Stimulated activated CD4-positive, alpha-beta T cell treated with anti-CD3 and anti-CD28 coated beads, Interleukin-15, amount 100 ng/mL, for 1 hour (primary cell): ENCODE measurements at places on chromosomes 7 and 10.

GRCh38 chr10:22606164-22606614, 108.2 kb downstream of the PIP4K2A start:
- DNase-seq, result no peak

- DNase-seq, result no peak
Measured at GRCh38 chr7:127514499-127514898, 70.9 kb downstream of the GCC1 start.

- no peak for DNase-seq
Measured at GRCh38 chr10:70324339-70324861, 40.6 kb upstream of the NPFFR1 start.

GRCh38 chr7:141210862-141211261, 137.0 kb downstream of the TMEM178B start:
- no peak for DNase-seq

- DNase-seq, result no peak
Measured at GRCh38 chr10:1255118-1255517, 198.9 kb downstream of the WDR37 start.

DNA sequence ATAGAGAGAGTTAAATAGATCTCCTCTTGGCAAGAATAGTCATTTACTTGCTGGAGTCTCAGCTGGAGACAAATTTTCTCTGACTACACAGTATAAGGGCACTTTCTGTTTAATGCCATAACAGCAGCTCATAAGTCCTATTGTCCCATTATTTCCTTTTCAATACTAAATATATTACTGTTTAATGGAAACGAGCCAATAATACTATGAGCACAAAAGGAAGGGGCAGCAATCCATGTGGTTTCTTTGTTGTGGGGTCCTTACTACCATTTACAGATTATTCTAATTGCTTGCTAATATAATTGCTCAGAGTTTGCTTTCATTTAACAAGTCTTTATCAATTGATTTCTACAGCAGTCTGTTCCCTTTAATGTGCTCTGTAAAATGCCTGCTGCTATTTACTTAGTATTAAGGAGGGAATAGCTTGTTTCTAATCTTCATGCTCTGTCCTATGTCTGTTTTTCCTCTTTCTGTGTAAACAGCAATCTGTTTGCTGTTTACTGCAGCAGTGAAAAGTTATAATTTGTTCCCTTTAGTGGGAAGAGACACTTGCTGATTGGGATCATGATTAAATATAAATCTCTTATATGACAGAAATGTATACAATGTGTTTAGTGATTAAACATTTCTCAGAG, 296.2 kb upstream of the SMIM30 start:
- DNase-seq, result no peak

- no peak for DNase-seq
Measured at GRCh38 chr7:2918406-2918805, 74.3 kb upstream of the GNA12 start.

- no peak for DNase-seq
Measured at GRCh38 chr10:129400426-129400825, 66.6 kb upstream of the MGMT start.

GRCh38 chr10:113293167-113293566, 259.7 kb upstream of the HABP2 start:
- DNase-seq, result no peak

DNA sequence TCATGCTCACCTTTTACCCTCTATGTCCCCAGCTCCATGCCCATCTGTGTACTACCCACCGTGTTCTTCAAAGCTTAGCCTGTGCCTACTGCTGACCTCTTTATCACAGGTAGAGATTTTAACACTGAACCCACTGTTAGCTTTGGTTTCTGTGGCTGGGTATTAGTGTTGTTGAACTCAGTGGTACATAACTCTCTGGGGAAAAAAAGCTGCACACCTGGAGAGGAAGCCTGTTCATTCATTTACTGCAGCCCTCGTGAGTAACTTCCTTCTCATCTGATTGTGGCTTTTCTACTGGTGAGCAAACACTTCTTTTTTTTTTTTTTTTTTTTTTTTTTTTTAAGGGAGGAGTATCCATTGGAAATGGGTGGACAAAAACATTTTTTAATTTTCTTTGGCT, 326.3 kb downstream of the CCSER2 start:
- no peak for DNase-seq

DNA sequence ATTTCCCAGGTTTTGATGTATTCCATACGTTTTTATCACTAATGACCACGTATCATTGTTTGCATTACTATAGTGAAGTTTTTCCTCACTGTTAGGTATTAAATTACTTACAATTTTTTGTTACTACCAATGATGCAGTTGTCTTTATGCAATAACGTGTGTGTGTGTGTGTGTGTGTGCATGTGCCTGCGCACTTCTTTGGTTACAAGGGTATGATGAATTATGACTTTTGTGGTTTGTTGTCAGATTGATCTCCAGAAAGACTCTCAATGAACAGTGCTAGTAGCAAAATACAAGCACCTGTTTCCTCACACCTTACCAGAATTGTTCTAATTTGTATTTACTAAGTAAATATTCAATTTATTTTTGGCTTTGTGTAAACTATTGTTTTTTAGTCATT, 51.5 kb downstream of the MCMBP start:
- no peak for DNase-seq
